ENCODE measurements at places on chromosomes 3 and 15.

DNA sequence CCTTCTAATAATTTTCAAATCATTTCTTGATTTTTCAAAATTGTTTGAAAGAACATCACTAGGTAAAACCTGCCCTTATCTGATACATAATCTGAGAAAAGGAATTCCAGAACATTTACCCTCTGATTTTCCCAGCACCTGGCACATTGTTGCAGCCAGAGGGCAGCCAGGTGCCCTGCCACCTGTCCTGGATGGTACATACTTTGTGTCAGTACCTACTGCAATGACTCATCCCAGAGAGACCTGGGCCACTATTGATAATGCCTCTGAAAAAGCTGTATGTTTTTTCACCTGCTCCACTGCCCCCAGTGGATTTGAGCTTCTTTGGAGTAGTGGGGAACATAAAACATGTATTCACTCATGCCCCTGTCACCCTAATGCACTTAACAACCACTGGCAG lies 648.9 kb upstream of the GBE1 start:
- no peak for DNase-seq

- DNase-seq = no peak
These were observed 10.7 kb upstream of the CYP11A1 start for GRCh38 chr15:74377831-74378766.

DNA sequence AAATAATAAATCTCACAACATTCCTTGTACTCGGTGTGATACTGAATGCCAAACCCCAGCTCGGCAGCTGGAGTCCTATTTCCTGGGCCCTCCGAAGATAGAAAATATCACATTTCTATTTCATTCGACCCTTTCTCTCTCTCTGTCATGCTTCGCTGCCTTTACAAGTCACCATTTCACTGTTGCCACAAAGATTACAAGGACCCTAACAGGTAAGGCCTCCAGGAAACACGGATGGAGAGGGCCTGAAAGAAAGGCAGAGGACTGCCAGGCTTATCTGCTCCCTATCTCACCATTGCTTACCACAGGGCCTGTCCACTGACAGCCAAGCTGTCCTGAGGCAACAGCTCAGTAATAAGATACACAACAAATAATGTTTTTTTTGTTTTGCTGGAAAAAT lies 376.5 kb downstream of the MECOM start:
- DNase-seq = no peak

DNA sequence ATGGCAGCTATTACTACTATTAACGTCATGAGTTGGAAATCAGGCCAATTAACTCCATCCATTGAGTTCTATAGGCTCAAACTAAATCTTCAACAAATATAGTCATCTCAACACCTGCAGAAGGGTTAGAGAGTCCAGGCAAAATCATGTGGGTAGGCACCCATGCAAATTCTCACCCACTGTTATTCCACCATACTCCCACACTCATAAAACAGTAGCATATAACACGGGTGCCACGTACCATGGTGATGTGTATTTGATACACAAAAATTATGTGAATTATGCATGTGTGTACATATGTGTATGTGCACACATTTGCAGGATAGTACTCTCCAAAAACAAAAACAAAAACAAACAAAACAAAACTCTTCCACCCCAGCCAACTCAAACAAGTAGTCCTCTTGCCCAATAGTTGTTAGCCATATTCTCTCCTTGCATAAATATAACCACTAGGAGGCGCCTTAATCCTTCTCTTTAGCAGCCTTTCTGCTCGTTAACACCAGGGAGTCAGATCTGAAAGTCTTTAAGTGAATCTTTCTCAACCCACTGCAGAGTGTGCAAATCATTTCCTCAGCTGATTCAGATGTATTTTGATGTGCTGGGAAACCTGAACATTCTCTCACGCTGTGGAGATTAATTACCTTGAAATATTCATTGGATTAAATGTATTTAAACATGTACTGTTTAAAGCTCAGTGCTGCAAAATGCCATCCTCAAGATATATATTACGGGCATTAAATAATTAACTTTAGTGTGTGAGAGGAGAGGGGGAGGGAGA lies 38.0 kb upstream of the COPB2 start:
- peak; percentile 41 for DNase-seq

DNA sequence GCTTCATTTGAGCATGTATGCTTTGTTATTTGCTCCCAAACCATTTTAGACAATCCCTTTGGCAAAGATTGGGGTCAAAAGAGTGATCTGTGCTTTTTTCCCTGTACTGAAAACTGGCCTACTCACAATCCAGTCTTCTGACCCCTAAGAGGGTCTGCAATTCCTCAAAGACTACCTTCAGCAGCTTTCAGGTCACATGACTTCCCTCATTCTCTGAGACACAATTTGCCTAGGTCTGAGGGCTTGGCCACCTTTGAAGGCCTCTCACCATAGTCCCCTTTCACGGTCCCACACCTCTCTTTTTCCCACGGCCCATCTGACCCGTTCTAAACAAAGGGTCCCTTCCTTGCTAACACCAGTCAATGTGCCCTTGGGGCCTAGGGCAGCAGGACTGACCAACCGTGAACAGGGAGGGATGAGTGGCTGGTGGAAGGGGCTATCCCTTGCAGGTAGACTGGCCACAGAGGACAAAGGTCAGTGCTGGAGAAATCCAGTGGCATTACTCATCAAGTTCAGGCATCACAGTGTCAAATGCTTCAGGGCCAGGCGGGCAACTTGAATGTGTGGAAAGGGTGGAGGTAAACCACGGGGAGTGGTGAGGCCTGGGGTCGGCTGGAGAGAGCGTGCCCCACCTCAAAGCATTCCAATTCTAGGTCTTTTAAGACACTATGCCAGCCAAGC lies 10.8 kb downstream of the RASL12 start:
- DNase-seq = no peak

DNA sequence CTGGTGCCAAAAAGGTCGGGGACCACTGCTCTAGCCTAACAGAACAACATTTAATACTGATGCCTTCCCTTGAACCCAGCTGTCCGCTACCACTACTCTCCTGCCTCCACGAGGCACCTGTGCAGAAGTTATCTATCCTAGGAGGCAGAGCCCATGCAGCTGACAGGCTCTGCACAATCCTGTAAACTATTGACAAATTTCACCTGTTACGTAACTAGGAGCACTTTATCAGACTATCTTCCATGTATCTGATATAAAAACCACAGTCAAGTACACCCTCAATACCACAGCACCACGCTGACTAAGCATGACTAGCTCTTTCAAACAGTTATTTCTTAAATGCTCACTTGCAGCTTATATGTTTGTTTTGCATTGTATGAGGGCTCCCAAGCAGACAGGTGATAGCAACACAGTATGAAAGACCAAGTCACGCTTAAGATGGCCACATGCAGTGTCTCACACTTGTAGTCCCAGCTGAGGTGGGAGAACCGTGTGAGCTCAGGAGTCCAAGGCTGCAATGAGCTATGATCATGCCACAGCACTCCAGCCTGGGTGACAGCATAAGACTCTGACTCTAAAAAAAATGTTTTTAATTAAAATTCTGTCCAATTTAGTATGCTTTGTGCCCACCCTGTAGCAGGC lies 4.5 kb upstream of the IL17RC start:
- DNase-seq = no peak

- no peak for DNase-seq
These were observed 11.8 kb downstream of the MITF start for GRCh38 chr3:69751074-69751476.

All from SW 1271 (cell line).